ENCODE measurements at places on chromosomes 1 and 21.
A peak's percentile ranks its signal among the peaks of the same experiment; 100 is the strongest.

- no peak for DNase-seq
Measured at GRCh38 chr1:167342846-167343245, 122.2 kb downstream of the POU2F1 start.

DNA sequence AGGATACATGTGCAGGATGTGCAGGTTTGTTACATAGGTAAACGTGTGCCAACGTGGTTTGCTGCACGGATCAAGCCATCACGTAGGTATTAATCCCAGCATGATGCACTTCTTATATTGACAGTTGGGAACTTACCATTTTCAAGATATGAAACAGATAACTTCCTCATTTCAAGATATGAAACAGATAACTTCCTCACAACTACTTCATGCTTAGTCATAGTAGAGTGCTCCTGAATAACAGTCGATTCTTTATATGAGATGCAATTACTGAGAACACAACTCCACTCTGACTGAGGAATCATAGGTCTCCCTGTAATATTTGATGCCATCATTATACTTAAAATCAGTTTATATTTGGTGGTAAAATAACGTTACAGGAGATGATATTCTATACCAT, 1124.3 kb downstream of the AMY1C start:
- DNase-seq, result no peak

- no peak for DNase-seq
Measured at GRCh38 chr1:116167625-116168276, 56.6 kb downstream of the MAB21L3 start.

DNA sequence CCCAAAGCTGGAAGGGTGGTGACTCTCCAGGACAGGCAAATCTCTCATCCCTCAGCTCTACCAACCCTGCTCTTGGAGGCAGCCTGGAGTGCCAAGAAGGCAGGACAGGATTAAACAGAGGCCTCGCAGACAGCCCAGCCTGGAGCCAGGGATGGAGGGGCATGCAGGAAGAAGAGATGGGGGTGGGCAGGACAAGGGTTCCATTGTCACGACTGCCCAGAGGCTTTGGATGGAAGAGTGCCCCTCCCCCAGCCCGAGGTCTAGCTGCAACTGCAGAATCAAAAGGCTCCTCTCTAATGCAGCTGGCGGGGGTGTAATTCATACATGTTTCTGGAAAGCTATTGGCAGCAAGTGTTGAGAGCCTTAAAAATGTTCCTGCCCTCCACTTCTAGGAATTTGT, 8.8 kb downstream of the RAB7B start:
- DNase-seq, result no peak

GRCh38 chr1:160829766-160830165, 32.9 kb downstream of the CD244 start:
- DNase-seq, result no peak

DNA sequence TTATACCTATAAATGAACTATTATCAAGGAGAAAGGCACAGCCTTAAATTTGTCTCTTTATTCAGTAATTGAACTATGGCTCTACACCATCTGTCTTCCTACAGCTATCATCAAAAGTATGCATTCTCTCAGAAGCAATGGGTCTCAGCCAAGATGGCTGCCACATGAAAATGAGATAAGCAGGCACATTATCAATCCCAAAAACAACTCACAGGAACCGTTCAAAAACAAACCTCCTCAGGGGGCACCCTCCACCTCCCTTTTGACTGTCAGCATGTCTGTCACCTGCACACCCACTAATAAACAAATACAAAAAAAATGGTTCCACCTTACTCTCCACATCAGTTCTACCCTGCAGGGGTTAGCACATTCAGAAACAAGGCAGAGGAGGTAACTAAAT, 23.6 kb downstream of the KIAA0319L start:
- no peak for DNase-seq

GRCh38 chr1:42157667-42158066, 4.5 kb downstream of the GUCA2B start:
- peak; percentile 11 for DNase-seq

DNA sequence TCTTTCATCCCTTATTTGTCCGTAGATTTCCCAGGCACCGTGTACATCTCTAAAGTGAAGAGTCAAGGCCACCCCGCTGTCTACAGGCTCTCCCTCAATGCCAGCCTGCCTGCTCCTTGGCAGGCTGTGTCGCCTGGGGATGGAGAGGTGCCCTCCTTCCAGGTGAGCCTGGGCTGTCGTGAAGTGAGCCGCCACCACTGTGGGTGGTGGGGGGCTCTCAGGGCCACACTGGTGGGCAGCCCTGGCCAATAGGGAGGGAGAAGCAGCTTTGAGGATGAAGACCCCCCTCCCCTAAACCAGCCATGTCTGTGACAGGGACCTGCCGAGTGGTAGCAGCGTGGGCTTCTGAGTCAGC, 46.2 kb downstream of the DISP3 start:
- DNase-seq, result no peak

DNA sequence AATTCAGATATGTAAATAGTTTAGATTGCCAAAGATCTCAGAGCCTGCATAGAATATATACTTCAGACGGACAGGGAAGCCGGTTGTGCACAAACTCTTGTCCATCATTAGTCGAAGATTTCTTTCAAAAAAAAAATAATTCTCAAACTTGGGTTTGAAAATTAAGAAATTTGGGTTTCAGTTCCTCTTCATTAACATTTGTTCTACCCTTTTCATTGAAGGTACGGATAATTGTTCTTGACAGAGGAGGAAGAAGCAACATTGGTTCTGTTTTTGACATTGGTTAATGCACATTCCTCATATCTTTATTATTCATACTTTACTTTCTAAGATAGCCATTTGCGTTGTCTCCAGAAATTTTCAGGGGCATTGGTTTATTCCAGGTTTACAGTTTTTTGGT, 38.0 kb upstream of the PRMT6 start:
- no peak for DNase-seq

GRCh38 chr1:198701250-198701649, 62.4 kb downstream of the PTPRC start:
- DNase-seq, result no peak

- DNase-seq, result no peak
Measured at GRCh38 chr1:62260688-62261087, 58.5 kb downstream of the KANK4 start.

DNA sequence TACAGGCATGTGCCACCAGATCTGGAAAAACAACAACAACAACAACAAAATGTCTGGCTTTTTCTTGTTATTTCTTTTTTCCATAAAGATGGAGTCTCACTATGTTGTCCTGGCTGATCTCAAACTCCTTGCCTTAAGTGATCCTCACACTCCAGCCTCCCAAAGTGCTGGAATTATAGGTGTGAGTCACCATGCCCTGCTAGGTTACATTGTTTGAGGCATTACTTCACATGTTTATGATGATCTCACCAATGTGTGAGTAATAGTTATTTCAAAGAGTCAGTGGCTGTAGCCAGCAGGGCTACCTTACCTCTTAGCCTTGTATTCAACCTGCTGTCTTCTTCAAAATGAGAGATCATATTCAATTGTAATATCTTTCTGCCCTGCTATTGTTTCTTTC, 445.7 kb downstream of the AMY1C start:
- DNase-seq, result no peak

- DNase-seq, result no peak
Measured at GRCh38 chr1:41906943-41907342, 11.8 kb downstream of the HIVEP3 start.

DNA sequence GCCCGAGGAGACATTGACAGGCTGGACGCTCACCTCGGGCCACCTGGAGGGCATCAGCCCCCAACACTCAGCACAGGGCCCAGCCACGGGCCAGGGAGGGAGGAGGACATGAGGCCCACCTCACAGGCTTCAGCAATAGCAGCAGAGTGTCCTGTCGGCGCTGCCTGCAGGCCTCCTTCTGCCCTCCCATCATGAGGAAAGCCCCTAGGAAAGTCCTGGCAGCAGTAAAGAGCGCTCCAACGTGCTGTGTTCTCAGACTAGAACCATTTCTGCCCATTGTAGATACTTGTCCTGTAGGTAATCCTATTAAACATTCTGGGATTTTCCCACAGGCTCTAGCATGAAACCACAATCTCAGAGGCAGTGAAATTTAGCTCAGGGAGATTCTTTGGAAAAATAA, 62.0 kb upstream of the GALNT2 start:
- no peak for DNase-seq

DNA sequence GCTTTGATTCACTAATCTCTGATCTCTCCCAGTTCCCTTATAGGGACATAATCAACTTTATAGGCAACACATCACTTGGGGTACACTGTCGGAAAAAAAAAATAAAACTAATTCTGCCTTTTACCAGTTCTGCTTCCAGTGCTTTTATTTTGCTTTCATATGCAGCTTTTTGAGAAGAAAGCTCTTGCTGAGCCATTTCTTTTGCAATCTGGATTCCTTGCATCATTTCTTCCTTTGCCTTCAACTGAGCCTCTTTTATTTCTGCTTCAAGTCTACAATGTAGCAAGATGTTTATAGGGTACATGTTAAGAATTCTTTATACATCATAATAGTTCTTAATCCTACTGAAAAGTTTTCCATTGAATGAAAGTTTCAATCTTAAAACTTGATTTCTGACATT, 30.6 kb downstream of the KIF14 start:
- no peak for DNase-seq

- DNase-seq, result no peak
Measured at GRCh38 chr1:221774054-221774842, 32.4 kb upstream of the DUSP10 start.

- DNase-seq, result no peak
Measured at GRCh38 chr1:225754940-225755641, 22.5 kb upstream of the SRP9 start.

GRCh38 chr1:18412882-18413353, 67.8 kb upstream of the KLHDC7A start:
- DNase-seq, result no peak

DNA sequence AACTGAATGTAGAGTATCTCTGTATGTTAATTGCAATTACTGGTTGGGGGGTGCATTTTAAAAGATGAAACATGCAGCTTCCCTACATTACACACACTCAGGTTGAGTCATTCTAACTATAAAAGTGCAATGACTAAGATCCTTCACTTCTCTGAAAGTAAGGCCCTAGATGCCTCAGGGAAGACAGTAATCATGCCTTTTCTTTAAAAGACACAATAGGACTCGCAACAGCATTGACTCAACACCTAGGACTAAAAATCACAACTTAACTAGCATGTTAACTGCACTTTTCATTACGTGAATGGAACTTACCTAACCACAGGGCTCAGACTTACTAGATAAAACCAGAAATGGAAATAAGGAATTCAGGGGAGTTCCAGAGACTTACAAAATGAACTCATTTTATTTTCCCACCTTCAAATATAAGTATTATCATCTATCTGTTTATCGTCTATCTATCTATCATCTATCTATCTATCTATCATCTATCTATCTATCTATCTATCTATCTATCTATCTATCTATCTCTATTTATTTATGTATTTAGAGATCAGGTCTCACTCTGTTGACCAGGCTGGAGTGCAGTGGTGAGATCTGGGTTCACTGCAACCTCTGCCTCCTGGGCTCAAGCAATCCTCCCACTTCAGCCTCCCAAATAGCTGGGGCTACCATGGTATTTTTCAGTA, 47.8 kb downstream of the CHML start:
- DNase-seq, result no peak

DNA sequence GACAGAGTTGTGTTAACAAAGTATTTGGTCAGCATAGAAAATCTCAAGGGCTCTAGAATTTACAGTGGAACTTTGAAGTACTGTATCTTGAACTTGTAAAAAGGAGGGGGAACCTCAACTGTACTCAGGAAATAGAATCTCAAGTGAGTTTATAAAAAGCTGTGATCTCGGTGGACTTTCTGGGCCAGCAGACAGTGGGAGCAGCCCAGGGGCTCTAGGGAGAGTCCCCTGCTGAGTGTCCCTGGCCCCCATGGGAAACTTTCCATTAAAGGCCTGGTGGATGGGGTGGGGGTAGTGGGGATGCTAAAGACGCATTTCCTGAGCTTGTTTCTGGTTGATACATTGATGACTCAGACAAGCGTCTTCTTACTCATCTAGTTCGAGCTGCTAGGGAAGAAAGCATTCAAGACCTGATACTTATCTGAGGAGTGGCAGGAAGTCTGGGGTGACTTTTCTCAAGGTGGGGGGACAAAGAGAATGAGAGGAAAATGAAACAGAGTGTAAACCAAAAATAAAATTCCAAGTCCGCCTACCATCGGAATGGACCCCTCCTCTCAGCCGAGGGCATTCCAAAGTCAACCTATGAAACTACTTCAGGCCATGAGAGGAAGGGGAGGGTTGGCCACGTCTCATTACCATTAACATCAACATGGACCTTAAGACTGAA, 65.5 kb downstream of the NID1 start:
- peak; percentile 57 for DNase-seq

GRCh38 chr1:21758614-21759013, 24.3 kb downstream of the USP48 start:
- DNase-seq, result no peak

DNA sequence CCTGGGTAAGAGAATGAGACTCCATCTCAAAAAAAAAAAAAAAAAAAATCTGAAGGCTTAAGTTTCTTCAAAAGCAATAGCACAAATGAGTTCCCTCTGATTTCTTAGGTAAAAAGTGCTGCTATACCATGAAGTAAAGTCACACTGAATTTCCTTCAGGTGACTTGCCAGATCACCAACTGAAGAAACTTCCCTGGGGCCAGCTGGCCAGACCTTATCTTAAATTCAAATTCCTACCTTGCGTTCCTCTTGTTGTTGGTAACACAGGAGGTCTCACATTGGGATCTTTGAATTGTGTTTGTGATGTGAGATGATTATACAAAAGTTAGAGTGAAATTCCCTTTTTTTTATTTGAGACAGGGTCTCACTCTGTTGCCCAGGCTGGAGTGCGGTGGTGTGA, 11.8 kb downstream of the INAVA start:
- DNase-seq, result no peak

DNA sequence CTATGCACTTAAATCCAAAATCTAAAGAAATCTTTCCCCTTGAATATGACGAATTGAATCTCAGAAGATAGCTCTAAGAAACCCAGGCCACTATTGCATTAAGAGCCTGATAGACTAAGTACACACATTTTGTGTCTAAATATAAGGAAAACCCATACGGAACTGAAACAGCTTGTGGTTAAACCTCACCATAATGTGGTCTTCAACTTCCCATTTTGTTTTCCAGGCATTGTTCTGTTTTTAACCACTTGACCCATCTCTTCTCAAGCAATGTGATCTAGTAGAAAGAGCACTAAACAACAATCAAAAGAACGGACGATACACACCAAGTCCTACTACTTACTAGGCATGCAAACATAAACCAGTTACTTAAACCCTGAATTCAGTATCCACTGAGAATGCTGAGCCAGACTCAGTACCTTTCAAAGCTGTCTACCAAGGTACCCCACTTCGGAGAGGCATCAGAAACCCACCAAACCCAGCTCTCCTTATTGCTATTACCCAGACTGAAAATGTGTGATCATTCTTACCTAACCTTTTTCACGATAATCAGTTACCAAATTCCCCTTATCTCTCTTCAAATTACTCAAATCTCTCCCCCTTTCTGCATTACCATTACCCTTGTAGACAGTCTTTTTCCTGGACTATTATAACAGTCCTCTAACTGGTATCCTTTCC, 12.8 kb downstream of the OTUD7B start:
- DNase-seq, result no peak

Data from CD4-positive, CD25-positive, alpha-beta regulatory T cell (primary cell).